NCI-H1048 (cell line): ENCODE measurements at places on chromosomes 6 and 20.

- no peak for DNase-seq
Measured at GRCh38 chr20:19765266-19765665, 7.2 kb downstream of the RIN2 start.

DNA sequence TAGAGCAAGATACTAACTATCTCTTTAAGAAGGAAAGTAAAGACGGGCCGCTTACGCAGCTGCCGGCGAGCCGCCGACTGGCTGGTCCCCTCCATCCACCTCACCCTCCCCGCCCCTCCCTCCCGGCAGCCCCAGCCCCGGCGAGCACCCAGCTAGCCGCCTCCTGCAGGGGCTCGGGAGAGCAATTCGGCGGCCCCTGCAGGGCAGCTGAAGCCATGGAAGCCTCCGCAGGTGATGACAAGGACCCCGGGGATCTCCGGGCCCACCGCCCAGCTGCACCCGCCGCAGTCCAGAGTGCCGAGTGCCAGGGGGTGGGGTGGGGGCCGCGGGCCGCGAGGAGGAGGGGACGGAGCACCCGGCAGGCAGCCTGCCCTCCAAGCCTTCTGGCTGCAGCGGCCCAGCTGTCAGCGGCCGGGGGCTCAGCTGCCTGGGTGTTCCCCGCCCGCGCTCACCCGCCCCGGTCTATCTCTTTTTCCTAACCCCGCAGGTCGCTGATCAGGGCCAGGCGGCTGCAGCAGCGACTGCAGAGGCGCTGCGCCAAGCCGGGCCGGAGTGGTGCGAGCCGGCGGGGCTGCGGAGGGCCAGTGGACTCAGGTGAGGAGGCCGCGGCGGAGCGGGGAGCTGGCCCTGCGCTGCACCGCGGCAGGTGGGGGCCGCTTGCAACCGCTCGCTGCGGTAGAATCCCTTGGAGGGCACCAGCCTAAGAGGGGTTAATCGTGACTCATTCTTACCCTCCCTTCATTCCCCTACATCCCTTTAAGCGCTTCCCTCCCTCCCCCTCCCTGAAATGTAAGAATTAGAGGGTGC, at the start of gene SNPH:
SNPH (plus strand) TSS at position 128 of the 807 bp plus-strand sequence. CDS start 29,946 bp downstream, outside the sequence.
- DNase-seq, result no peak

- no peak for DNase-seq
Measured at GRCh38 chr6:156880913-156881312, 103.7 kb downstream of the ARID1B start.

GRCh38 chr6:152598421-152598820, 38.7 kb downstream of the SYNE1 start:
- DNase-seq, result no peak

DNA sequence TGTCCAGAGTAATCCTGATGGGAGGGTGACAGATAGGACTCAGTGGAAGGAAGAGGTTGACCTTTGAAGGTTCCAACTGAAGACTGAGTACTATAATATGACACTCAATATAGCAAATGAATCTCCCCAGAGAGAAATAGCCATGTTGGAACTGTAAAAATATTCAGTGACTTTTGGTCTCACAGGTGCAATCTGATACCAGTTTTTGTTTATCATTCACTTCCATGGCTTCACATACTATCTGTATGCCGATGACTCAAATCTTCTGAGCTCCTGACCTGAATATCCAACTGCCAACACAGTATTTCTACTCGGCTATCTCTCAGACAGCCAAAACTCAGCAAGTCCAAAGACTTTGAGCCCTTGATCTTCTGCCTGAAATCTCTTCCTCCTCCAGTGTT, 21.8 kb upstream of the PKHD1 start:
- DNase-seq, result no peak

GRCh38 chr6:105301072-105301503, 101.8 kb downstream of the PREP start:
- DNase-seq, result no peak

DNA sequence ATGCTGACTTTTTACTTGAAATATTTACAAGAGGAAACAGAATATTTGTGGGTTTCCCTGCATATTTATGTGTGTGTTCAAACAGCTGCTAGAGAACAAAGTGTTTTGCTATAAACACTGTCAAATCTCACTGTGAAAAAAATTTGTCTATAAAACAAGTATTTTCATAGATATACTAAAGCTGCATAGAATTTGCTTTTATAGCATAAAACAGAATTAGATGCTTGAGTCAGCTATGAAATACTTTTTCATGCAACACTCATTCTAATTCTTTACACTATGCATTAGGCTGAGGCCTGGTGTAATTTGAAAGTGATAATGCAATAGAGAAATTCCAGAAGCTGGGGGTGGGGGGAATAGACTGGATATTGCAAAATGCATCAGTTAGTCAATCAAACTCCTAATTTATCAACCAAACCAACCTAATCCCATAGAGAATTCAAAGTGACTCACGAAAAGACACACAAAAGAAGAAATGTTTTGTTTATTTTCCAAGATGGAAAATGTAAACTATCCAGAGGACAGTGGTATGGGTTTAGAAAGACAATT, 148.2 kb downstream of the LAMA2 start:
- DNase-seq, result no peak

- no peak for DNase-seq
Measured at GRCh38 chr20:59939052-59939878, 840 bp downstream of the PPP1R3D start.

DNA sequence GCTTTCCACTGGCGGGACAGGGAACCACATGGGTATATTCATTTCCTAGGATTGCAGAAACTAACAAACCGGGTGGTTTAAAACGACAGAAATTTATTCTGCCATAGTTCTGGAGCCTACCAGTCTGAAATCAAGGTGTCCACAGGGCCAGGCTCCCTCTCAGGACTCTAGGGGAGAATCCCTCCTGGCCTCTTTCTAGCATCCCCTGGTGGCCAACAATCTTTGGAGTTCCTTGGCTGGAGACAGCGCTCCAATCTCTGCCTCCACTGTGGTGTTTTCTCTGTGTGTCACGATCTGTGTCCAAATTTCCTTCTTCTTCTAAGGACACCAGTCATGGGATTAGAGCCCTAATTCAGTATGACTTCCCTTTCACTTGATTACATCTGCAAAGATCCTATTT, 95.0 kb downstream of the SCML4 start:
- DNase-seq, result no peak

DNA sequence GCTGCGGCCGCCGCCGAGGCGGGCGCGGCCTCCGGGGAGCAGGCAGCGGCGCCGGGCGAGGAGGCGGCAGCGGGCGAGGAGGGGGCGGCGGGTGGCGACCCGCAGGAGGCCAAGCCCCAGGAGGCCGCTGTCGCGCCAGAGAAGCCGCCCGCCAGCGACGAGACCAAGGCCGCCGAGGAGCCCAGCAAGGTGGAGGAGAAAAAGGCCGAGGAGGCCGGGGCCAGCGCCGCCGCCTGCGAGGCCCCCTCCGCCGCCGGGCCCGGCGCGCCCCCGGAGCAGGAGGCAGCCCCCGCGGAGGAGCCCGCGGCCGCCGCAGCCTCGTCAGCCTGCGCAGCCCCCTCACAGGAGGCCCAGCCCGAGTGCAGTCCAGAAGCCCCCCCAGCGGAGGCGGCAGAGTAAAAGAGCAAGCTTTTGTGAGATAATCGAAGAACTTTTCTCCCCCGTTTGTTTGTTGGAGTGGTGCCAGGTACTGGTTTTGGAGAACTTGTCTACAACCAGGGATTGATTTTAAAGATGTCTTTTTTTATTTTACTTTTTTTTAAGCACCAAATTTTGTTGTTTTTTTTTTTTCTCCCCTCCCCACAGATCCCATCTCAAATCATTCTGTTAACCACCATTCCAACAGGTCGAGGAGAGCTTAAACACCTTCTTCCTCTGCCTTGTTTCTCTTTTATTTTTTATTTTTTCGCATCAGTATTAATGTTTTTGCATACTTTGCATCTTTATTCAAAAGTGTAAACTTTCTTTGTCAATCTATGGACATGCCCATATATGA, 3.2 kb downstream of the MARCKS start:
- no peak for DNase-seq

- no peak for DNase-seq
Measured at GRCh38 chr6:37785002-37785662, 34.4 kb upstream of the ZFAND3 start.

DNA sequence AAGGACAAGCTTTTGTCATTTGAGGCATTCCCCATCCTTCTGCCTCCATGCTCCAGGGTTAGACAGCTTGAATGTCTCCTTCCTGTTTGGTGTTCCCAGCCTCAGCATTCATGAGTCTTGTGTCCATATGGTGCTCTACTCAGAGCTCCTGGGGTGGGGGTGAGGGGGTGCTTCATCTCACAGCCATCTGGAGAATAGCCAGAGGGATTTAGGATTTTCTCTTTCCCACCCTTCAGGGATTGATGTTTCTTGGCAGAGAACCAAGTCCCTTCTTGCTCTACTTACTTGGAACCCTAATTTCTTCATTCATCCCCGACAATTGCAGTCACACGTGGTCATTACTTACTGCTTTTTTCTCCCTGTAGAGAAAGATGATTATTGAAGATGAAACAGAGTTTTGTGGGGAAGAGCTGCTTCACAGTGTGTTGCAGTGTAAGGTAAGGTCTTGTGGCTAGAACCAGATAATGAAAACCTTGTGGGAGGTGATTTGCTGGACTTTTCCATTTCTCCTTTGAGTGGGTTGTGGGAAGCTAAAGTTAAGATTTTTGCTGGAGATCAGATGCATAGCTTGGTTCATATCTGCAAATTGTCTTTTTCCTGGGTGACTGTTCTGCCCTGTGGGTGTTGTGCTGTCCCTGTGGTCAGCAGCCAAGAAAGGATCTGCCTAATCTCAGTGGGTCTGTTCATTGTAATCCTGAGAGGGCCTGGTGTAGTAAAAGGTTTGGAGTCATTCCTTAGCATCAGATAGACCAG, 18.6 kb downstream of the CMTR1 start:
- DNase-seq, result no peak

DNA sequence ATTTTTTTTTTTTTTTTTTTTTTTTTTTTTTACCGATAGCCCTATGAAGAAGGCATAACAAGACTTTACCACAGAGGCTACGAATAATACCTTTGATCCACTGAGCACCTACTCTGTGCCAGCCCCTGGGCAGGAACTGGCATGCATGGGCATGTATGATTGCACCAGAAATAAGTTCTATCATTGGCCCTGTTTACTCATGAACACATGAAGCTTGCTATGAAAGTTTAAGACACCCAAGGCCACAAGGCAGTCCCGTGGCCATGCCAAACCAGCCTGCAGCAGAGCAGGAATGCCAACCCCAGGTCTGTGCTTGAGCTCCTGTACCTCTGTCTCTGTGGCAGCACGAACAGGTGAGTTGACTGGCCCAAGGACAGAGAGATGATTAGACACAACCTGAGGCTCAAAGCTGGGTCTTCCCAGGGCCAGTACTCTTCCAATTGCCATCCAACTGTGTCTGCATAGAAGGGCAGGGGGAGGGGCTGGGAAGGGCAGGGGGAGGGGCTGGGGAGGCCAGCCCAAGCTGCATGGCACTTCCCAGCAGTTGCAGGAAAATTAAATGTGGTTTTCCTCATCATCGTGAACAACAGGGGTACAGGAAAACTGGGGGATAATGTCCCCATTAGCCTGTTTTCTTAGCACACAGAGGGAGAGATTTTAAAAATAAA, 63.5 kb downstream of the LRFN2 start:
- DNase-seq, result no peak

DNA sequence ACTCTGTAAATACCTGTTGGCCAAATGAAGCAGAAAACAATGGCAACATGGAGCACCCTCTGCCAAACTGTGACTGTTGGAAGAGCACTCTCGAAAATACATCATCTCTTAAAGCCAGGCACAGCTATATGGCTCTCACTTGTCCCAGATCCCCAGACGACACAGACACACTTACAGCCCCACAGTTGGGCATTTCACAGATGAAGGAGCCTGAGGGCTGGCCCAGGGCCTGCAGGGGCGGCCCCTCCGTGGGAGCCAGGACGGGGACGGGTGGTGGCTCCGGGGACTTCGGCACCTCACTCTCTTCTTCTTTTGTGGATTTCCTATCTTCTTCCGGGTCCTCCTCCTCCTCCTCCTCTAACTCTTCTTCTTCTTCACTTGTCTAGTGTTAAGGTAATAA, 18.4 kb upstream of the MRPS10 start:
- DNase-seq, result no peak

- no peak for DNase-seq
Measured at GRCh38 chr6:151067684-151068596, 171.8 kb upstream of the AKAP12 start.

- no peak for DNase-seq
Measured at GRCh38 chr6:119533603-119534279, 184.2 kb upstream of the MAN1A1 start.

- DNase-seq, result no peak
Measured at GRCh38 chr6:36769676-36770499, 69.4 kb downstream of the CPNE5 start.

DNA sequence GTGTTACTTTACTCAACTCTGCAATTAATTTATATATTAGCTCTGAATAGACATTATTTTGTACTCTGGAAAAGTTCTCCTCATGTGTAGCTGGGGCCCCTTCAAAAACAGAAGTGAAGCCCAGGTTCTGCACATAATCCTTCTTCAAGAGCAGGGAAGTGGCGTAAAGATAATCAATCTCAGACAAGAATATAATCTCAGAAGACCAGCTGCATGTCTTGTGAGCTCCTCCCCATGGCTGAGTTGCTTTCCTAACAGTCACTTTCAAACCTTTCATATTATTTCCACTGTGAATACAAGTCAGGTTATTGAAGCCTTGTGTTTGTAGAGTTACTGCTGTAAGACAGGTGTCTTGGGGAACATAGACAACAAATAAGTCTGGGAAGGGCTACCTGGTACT, 691.9 kb downstream of the RFPL4B start:
- DNase-seq, result no peak

DNA sequence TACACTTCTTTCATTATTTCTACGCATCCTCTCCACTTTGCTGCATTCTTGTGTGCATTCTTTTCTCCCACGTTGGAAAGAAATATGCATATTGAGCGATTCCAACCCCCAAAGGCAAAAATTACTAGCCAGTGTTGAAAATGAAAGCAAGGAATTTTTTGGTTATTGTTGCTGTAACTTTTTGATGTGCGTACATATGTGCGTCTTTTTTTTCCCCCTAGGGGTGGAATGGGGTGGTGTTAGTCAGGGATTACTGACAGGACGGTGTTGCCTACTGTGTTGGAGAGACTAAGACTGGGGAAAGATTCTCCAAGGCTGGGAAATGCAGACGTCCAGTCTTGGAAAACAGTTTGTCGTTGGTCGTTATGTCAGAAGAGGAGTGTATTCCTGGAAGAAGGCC, 44.2 kb upstream of the ESR1 start:
- DNase-seq, result no peak

- DNase-seq, result no peak
Measured at GRCh38 chr6:134162932-134163331, 110.5 kb upstream of the SLC2A12 start.

DNA sequence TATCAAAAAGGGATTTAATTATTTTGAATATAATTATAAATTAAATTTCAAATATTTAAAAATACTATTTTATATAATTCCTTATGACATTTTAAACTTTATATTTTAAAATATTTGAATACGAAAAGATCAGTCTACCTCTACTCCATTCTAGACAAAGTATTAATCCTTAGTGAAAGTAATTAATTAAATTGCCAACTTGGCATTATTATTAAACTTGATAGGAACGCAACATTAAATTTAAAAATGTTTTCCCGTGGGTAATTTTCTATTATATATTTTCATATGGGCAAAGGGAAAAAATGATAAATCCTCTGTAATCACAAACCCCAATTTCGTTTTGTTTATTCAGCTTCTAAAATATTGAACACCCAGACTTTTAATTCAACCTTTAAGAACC, 8.4 kb upstream of the FHL5 start:
- no peak for DNase-seq
